AG04450 (cell line): ENCODE measurements at places on chromosomes 16 and 17. TPM values are rescaled to one million over a fixed set of nuclear protein-coding genes. Genes with fewer than 3 reads are reported as not detected.

GRCh38 chr17:42880776-42881310, 19.8 kb upstream of the G6PC1 start:
- DNase-seq, result no peak

GRCh38 chr17:2897605-2898004, 101.4 kb downstream of the RAP1GAP2 start:
- no peak for DNase-seq

DNA sequence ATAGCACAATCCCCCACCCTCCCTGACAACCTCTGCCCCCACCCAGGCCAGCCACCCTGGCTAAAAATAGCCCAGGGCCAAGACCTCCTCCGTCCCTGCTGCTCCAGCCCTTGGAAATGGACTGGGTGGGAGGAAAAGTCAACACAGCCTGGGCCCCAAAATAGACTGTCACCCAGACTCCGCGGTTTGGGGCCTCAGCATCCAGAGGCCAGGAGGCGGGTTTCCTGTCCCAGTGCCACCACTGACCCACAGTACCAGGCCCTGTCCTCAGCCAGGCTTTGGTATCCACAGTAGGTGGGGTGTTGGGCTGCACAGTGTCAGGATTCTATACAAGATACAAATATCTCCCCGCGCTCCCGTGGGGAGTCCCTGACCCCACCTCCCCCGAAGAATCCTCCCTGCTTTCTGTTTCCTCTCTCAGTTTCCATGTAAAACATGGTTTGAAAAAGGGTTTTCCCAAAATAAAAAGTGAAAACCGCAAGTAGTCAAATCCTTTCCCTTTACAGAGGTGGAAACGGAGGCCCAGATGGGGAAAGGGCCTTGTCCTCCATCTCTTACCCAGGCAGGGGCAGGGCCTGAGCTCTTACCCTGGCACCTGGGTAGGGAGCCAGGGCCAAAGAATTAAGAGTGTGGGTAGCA, 20.1 kb downstream of the CPNE2 start:
- DNase-seq, result no peak

The NPIPB13 gene
- polyA plus RNA-seq, result 0.83 and 1.7 TPM in 2 replicates

DNA sequence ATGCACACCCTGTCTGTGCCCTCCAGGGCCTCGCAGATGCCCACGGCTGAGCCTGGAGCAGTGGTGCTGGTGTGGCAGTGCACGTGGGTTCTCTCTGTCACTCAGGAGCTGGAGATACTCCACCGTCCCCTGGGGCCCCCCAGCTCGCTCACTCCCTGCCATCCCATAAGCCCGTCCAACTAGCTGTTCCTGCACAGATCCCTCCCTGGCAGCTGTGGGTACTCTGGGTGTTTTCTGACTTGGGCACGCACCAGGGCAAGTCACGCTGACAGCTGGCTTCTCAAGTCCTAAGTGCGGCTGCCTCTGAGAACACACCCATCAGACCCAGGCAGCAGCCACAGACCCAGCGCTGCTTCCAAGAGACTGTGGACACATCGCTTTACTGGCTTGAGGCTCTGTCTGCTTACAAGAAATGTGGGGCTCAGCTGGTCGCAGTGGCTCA, 25.4 kb upstream of the ITGB4 start:
- DNase-seq, result no peak
